ENCODE measurements at places on chromosomes 7 and 10. TPM values are rescaled to one million over a fixed set of nuclear protein-coding genes. Genes with fewer than 3 reads are reported as not detected.

DNA sequence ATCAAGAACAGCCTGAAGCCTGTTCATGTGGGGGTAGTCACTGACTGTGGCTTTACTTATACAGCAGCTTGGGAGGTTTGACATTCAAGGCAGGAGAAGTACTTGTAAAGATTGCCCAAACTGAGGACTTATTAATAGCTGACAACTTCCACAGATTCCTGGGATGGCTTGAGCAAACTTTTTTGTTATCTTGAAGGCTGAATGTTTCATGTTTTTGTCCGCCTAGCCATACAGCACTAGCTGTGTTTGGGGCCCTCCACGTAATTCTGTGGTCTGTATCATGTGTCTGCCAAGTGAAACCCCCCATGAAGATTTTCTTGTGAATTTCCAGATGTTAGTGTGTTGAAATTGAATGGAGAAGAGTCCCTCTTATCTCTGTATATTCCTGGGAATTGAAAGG, 38.6 kb downstream of the FAS start:
- DNase-seq, result no peak

DNA sequence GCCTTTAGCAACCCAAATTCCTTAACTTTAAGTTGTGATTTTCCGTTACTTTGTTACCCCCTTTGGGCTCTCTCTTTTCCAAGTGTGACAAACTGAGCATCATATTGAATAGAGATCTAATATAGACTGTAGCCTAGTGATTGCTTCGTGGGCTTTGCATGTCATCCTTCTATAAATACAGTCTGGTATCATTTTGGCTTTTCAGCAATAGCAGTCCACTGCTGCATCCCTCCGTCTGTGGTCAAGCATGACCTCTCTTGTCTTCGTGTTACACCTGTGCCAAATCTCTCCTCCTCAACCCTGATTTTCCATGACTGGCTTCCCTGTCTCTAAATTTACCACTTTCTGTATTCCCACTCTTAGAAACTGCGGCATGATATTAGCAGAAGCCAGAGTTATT, 53.8 kb upstream of the AGK start:
- no peak for DNase-seq

The SHTN1 gene
- 3.1 TPM for total RNA-seq

The ST8SIA6 gene
- 0.53 TPM for total RNA-seq
